Pulmonary artery endothelial cell (primary cell): ENCODE measurements at places on chromosomes 13 and 19. TPM values are rescaled to one million over a fixed set of nuclear protein-coding genes. Genes with fewer than 3 reads are reported as not detected.

Gene MRPL54
- 41.2 and 49.6 TPM in 2 replicates for total RNA-seq

Gene ABHD8
- total RNA-seq, result 7.5 TPM in 2 replicates

Gene CILP2
- total RNA-seq, result not detected in 2 replicates

Gene GNG8
- total RNA-seq, result not detected in 2 replicates

Gene SIAH3
- total RNA-seq, result not detected in 2 replicates

Gene B3GLCT
- 18.9 and 20.2 TPM in 2 replicates for total RNA-seq
